ENCODE measurements at places on chromosomes 7 and 10.

DNA sequence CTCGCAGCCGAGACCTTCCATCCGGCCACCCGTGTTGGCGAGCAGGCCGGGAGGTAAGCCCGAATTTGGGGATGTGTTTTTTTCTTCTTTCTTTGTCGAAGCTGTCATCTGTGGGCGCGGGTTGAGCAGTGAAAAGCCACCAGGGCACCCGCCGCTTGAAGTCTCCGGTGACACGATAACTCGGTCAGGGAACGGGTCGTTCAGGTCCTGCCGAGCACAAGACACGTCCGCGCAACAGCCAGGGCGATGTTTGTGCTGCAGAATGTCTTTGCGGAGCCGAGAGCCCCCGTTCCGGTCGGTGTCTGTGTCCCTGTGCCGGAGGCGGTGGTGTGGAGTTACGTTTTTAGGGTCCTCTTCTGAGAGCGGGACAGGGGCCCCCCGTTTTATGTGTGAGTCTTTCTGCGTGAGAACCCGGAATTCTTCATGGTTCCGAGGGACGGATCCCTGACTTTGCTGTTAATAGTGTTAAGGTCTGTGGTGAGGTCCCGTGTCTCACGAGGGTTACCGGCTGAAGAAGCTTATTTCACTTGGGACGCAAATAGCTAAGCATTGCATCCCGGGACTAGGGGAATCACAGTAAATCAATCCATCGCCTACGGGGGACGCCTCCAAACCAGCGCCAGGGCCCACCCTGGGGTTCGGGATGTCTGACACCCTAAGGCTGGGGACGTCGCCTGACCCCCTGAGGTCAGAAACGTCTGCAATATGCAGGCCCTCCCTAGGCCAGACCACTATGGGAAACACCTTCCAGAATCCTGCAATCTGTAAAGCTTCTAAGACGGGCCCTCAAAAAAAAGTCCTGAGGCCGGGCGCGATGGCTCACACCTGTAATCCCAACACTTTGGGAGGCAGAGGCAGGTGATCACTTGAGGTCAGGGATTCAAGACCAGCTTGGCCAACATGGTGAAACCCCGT lies 99.5 kb downstream of the ELFN1 start:
- DNase-seq: no peak

DNA sequence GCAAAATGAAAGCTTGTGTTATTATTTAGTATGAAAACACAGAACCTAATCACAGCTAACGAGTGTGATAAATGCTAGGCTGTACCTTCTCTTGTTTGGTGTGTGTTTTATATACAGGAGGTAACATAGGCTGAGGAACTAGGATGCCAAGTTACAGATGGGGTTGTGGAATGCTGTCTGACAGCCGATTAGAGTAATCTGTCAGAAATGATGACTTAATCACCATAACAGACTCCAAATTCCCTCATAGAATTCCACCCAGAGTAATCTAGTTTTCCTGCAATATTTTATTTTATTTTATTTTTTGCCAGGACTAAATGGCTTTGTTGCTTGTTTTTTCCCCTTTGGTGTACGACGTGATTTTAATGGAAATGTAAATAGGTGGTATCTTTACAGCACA lies 221.2 kb downstream of the CELF2 start:
- no peak for DNase-seq

DNA sequence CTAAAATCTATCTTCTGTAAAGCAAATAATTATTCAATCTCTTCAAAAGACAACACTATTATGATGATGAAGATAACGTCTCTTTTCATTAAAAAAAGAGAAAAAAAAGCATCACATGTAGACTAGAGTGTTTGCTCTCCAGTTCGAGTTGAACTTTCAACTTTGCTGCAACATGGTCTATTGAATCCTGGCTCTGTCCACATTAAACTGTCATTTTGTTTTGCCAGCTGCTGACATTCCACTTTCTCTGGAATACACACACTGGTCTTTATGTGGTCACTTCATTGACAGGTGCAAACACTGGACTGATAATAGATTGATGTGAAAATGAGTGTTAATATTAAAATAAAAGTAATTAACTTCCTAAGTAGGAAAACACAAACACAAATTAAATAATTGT lies 61.7 kb downstream of the PTF1A start:
- DNase-seq: no peak

- peak; percentile 67 for DNase-seq
Measured at GRCh38 chr10:70549962-70550458, 52.5 kb downstream of the PRF1 start.

GRCh38 chr10:62437696-62438095 lies 63.5 kb downstream of the ZNF365 start:
- DNase-seq: no peak

All from stimulated activated CD4-positive, alpha-beta T cell treated with anti-CD3 and anti-CD28 coated beads, Interleukin-12 subunit alpha, Interleukin-12 subunit beta, amount 100 ng/mL, for 24 hours (primary cell).